ENCODE measurements at places on chromosomes 1 and 21.
A peak's percentile ranks its signal among the peaks of the same experiment; 100 is the strongest.

- no peak for DNase-seq
These were observed 29.4 kb downstream of the IL6R start for GRCh38 chr1:154434346-154435085.

DNA sequence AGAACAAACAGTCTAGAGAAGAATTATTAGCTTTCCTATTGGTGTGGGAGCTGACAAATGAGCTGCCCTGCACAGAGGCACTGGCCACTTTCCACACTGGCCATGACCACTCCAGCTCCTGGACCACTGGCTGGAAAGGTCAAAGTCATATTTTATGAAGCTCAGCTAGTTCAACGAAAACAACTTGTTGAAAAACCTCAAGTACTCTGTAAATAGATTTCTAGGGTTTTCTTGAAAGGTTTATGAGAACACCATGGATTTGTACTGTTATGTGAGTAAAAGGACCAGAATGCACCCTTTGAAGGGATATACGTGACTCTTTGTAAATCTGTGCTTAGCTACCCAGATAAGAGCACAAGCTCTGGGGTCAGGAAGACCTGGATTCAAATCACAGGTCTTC is 54.5 kb upstream of the FGGY start:
- no peak for DNase-seq

DNA sequence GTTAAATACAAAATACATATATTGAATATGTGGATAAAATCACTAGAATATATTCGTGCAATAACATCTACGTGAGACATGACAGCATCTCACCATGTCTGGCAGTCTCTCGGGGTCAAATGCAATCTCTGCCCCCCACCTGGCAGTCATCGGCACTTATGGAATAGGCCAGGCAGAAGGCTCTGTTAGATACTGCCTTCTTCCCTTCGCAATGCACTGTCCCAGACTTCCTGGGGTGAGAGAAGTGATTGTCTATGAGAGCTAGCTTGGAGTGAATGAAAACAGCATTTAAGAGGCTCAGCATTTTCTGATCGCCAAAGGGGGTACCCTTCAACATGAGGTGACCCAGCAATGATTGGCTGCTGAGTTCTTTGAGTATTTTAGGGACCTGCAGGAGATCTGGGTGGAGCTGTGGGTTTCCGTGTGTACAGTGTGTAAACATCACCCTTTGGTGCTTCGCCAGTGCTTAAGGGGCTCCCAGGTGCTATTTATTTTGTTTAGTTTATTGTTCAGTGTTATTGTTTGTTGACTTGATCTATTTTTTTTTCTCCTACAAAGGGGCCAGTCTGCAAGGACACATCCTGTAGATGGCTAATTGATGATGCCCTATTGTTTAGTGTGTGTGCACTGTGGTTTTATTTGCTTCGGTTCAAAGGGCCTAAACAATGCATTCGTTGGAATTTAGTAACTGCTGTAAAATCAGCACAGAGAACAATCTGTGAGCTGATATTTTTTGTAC is 10.2 kb downstream of the ERG start:
- DNase-seq: peak; percentile 31

GRCh38 chr1:30919025-30919881 is 10.7 kb upstream of the SDC3 start:
- peak; percentile 38 for DNase-seq

DNA sequence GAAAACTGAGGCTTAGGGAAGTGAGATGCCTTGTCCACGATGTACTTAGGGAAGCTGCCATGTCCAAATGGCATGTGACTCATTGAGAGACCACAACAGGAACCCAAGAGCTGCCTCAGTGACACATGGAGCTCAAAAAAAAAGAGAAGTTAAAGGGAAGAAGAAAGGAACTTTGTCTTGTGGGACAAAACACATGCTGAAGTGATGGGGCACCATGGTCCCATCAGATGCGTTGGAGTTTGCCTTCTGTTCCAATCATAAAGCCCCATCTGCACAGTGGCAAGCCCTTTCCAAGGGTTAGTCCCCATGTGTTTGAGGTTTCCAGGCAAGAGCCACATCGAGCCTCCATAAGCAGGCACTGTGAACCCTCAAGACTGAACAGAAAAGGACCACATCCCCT is 8.0 kb downstream of the MED8 start:
- no peak for DNase-seq

DNA sequence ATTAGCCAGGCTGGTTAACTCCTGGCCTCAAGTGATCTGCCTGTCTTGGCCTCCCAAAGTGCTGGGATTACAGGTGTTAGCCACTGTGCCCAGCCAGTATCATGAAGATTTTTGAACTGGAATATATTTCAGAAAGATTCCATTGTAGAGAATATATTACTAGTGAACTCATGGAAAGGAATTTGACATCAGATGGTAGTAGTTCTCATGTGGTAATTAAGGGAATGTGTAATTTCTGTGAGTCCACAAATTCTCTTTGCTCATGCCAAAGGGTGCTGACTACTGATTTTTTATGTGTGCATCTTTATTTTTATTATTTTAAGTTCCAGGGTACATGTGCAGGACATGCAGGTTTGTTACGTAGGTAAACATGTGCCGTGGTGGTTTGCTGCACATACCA is 10.4 kb downstream of the DTL start:
- DNase-seq: no peak

DNA sequence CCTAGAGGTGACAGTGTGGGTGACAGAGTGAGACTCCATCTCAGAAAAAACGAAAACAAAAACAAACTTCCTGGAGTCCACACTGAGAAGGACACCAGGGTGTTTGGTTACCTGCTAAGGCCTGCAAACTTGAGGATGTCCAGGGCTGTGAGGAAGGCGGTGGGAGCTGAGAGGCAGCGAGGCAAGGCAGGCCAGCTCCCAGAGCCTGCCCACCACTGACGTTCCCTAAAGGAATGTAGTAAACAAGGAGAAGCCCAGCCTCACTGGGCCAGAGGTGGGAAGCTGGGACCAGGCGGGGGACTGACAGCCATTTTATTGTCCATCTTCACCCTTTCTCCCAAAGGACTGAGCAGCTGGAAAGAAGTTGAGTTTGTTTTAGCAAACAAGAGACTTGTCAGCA is 24.1 kb downstream of the SHISA4 start:
- no peak for DNase-seq

DNA sequence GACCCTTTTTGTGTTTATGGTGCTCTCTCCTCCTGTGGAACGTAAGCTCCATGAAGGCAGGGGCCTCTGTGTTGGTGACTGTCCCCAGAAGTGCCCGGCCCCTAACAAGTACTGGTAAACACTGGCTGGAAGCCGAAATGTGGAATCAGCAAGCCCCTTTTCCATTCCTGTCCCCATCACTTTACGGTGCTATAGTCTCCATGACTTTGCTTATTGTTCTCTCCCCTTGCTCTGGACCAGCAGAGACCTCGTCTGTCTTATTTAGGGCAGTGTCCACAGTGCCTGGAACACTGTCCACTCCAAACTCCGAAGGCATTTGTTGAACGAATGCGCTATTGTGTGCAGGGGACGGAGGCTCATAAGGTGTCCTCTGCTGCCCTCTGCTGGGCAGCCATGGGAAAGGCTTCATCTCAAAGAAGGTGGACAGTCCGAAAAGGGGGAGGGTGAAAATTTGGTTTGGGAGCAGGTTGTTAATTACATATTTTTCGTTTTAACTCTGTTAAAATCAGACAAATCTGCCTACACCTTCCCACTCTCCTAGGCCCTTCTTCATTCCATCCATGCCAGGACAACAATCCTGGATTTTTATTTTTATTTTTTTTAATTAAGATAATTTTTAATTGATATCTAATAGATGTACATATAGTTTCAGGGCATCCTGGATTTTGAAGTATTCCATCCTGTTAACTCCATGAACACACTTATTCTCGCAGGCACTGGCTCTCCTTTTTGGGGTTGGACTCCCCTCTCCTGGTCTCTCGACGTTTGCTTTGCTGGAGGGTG is 115.6 kb downstream of the PGBD5 start:
- peak; percentile 78 for DNase-seq

- no peak for DNase-seq
These were observed 150.3 kb downstream of the NCAM2 start for GRCh38 chr21:21148514-21148913.

- DNase-seq: no peak
These were observed 472.3 kb upstream of the ADGRL4 start for GRCh38 chr1:79478728-79479373.

DNA sequence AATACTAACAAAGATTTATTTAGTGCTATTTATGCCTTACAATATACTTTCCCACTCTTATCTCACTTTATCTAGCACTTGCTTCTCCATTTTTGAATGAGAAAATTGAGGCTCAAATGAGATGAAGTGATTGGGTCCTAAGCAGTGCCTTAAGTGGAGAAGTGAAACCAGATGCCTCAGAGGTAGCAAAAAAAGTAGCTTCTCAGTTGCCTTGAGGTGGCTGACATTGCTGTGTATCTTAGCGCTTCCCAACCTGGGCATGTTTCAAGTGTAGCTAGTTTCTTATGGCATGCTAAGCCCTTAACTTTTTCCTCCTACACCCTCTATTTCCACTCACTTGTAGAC is 390.4 kb downstream of the OMA1 start:
- no peak for DNase-seq

GRCh38 chr1:87959236-87959635 is 630.6 kb downstream of the LMO4 start:
- DNase-seq: no peak

- no peak for DNase-seq
These were observed 61.5 kb upstream of the ATP1B1 start for GRCh38 chr1:169044971-169045370.

DNA sequence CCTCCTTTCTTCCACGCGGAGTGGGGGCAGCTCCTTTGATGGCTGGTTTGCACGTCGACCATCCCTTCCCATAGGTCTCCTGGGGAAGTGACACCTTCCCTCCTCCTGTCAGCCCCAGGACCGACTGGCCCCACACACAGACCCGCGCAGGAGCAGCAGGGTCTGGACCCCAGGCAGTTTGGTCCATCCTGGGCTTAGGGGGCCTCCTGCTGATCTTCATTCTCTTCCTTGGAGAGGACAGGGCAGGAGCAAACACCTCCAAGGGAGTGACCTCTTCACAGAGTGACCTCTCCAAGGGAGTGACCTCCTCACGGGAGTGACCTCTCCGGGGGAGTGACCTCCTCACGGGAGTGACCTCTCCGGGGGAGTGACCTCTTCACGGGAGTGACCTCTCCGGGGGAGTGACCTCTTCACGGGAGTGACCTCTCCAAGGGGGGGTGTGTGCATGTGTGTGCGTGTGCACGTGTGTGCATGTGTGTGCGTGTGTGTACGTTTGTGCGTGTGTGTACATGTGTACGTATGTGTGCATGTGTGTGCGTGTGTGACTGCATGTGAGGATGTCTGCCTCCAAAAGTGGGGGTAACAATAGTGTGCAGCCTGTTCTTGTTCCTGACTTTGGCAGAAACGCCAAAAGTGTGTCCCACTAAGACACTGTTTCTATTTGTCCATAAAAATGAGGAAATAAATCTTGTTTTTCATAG is 29.8 kb downstream of the COL6A1 start:
- no peak for DNase-seq

DNA sequence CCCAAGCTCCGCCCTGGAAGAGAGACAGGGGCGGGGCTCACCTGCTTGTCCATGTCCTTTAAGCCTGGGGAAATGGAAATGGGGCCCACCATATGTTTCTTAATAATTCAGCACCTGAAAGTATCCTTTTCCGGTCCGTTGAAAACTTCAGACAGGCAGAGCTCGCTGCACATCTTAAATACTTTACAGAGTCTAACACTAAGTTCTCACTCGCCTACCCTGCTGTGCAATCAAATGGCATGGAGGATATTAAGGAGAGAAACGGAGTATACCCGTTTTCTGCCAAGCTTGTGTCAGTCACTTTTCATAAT is 467 bp upstream of the CC2D1B start:
- no peak for DNase-seq

- DNase-seq: no peak
These were observed 137.6 kb downstream of the ZMYM4 start for GRCh38 chr1:35406103-35406502.

- DNase-seq: no peak
These were observed 348.9 kb downstream of the MATN1 start for GRCh38 chr1:30374400-30375070.

GRCh38 chr1:32405672-32406467 is 11.6 kb upstream of the BSDC1 start:
- no peak for DNase-seq

GRCh38 chr1:242522304-242522945 is 2.1 kb downstream of the PLD5 start:
- no peak for DNase-seq

GRCh38 chr1:209168204-209168603 is 415.3 kb upstream of the CAMK1G start:
- no peak for DNase-seq

GRCh38 chr1:202107321-202107761 is 15.4 kb upstream of the GPR37L1 start:
- DNase-seq: peak; percentile 42

GRCh38 chr1:104266612-104267011 is 516.9 kb downstream of the AMY1C start:
- DNase-seq: no peak

- no peak for DNase-seq
These were observed 653.9 kb upstream of the NEGR1 start for GRCh38 chr1:72936151-72936740.

- DNase-seq: no peak
These were observed 3.6 kb downstream of the UTP11 start for GRCh38 chr1:38015978-38016725.

DNA sequence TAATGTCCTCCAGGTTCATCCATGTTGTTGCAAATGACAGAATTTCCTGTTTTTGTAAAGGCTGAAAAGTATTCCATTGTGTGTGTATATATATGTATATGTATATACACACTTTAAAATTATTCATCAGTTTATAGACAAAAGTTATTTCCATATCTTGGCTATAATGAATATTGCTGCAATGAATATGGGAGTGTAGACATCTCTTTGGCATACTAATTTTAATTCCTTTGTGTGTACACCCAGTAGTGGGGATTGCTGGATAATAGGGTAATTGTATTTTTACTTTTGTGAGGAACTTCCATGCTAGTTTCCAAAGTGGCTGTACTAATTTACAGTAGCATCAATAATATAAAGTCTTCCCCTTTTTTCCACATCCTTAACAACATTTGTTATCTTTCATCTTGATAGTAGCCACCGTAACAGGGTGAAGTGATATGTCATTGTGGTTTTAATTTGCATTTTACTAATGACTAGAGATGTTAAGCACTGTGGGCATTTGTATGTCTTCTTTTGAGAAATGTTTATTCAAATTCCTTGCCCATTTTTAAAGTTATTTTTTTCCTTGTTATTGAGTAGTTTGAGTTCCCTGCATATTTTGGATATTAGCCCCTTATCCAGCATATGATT is 243.0 kb downstream of the PDE4B start:
- DNase-seq: no peak

GRCh38 chr1:170397061-170397460 is 134.9 kb upstream of the GORAB start:
- DNase-seq: no peak

- no peak for DNase-seq
These were observed 65.8 kb downstream of the OVGP1 start for GRCh38 chr1:111361761-111362160.

- DNase-seq: no peak
These were observed 3.8 kb downstream of the GFI1 start for GRCh38 chr1:92482665-92483609.

GRCh38 chr1:82979593-82980236 is 1019.2 kb downstream of the TTLL7 start:
- DNase-seq: peak; percentile 44

- DNase-seq: no peak
These were observed 37.6 kb downstream of the RUNX3 start for GRCh38 chr1:24892188-24893153.
